K562 (cell line): ENCODE measurements at places on chromosomes 2 and 18. TPM values are rescaled to one million over a fixed set of nuclear protein-coding genes. Genes with fewer than 3 reads are reported as not detected.

The REG3G gene
- 0.22 TPM in 1 of 2 replicates, not detected in the other for total RNA-seq

The SERPINB11 gene
- total RNA-seq: not detected in 2 replicates

The IL1F10 gene
- not detected in 2 replicates for total RNA-seq

The PNPT1 gene
- total RNA-seq: 74.2 and 76.5 TPM in 2 replicates

The MYOM1 gene
- total RNA-seq: 0.29 and 0.35 TPM in 2 replicates

The MFF gene
- 47.0 and 49.4 TPM in 2 replicates for total RNA-seq

The XIRP2 gene
- total RNA-seq: 0.07 TPM in 1 of 2 replicates, not detected in the other

The KRTCAP3 gene
- total RNA-seq: 1.0 and 1.4 TPM in 2 replicates

The FAM124B gene
- total RNA-seq: 7.4 and 7.6 TPM in 2 replicates

The CD28 gene
- total RNA-seq: 0.11 TPM in 2 replicates

The COPS9 gene
- 83.2 and 94.4 TPM in 2 replicates for total RNA-seq

The EVA1A gene
- total RNA-seq: not detected in 2 replicates

The FMNL2 gene
- 0.27 TPM in 2 replicates for total RNA-seq

The CAB39 gene
- total RNA-seq: 70.4 and 74.7 TPM in 2 replicates

The CPO gene
- total RNA-seq: not detected in 2 replicates

The MSH6 gene
- total RNA-seq: 142 and 146 TPM in 2 replicates

The PTH2R gene
- total RNA-seq: 6.0 and 6.5 TPM in 2 replicates

The STPG4 gene
- total RNA-seq: not detected in 2 replicates

The TUBA4B gene
- not detected in 2 replicates for total RNA-seq

The KIF5C gene
- total RNA-seq: 0.09 TPM in 2 replicates
